ENCODE measurements at places on chromosomes 6 and 20.
A peak's percentile ranks its signal among the peaks of the same experiment; 100 is the strongest.

GRCh38 chr6:82365016-82365795 lies 1.6 kb downstream of the TPBG start:
- DNase-seq = no peak

DNA sequence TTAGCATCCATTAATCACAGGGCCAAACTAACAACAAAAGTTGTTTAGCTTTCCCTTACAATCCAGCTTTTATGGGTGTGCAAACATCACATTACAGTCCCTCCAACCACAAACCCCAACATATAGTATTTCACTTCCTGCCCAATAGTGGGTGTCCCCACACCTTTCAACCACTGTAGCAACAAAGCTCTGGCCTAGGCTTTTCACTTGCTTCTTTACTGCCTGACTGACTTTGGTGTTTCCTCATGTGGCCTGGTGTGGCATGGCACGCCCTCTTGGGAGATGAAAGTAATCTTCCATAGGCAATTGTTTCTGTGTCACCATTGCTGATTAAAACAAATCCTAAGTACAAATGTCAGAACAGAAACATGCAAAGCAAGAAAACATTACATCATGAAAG lies 46.3 kb downstream of the MCM8 start:
- DNase-seq = no peak

- DNase-seq = no peak
Observed at GRCh38 chr6:29694637-29695036, 13.7 kb upstream of the ZFP57 start.

- DNase-seq = peak; percentile 66
Observed at GRCh38 chr20:63520934-63521601, 503 bp downstream of the PPDPF start.

- DNase-seq = no peak
Observed at GRCh38 chr6:108875161-108875555, 26.9 kb downstream of the ARMC2 start.

DNA sequence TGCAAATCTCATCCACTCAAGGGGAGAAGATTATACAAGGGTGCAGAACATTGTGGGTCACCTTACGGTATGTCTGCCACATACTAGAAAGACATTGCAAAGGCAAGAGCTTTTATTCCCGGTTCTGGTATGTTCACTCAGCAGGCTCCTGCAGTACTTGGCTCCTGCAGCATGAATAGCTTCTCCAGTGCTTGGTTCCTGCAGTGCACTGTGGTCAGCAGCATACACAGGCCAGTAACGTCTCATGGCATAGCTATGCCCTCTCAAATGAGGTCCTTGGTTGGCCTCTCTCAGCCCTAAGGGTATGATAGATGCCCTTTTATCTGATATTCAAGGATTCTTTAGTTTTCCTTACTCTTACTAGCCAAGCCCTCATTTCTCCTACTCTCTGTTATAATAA lies 12.6 kb downstream of the TCP11 start:
- DNase-seq = no peak

DNA sequence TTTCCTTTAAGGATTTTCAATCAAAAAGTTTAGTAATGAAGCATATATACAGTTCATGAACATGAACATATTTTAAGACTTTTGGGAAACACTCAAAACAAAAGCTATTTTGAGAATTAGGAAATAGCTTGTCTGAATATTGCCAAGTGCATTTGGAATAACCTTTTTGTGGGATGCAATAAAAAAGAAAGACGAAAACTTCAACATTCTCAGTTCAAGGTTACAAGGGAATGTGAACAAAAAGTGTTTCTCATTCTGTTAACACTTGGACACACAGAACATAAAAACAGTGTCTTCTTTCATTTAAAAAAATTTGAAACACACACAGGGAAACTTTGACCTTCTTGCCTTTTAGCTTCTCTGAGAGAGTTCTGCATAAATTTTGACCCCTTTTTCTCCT lies 72.7 kb upstream of the TCF21 start:
- no peak for DNase-seq

GRCh38 chr6:168210239-168211105 lies 109.1 kb downstream of the DACT2 start:
- DNase-seq = no peak

DNA sequence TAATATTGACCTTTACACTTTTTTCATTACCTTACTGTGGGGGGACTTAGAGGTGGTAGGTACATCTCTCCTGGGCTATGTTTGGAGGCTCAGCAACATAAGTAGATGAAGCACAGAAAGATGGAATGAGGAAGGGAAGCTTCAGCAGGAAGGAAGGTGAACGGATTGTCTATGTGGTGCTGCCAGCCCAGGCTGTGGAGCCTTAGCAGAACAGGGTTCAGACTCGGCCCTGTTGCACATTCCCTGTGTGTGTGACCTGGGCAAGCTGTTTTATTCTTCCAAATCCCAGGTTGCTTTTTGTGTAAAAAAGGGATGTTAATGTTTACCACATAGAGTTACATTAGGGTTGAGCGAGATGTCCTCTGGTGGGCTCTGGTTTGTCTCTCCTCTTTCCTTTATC lies 41.2 kb downstream of the ANKS1A start:
- DNase-seq = no peak

DNA sequence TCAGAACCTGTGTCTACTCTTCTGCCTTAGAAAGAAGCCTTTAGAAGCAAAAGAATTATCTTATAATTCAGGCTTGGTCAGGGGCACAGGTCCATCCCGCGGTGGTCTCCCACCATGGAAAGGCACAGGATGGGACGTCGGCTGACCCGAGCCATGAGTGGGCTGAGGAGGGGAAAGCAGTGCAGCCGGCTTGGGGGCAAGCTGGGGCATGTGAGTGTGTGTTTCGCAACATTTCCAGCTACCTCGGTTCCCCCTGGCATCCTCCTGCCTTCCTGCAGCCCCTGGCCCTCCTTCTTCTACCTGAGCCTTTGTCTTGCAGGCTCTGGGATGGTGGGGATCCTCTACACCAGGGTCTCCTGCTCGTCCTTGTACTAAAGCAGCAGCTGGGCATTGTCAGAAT lies 29.1 kb upstream of the FOXC1 start:
- DNase-seq = no peak

DNA sequence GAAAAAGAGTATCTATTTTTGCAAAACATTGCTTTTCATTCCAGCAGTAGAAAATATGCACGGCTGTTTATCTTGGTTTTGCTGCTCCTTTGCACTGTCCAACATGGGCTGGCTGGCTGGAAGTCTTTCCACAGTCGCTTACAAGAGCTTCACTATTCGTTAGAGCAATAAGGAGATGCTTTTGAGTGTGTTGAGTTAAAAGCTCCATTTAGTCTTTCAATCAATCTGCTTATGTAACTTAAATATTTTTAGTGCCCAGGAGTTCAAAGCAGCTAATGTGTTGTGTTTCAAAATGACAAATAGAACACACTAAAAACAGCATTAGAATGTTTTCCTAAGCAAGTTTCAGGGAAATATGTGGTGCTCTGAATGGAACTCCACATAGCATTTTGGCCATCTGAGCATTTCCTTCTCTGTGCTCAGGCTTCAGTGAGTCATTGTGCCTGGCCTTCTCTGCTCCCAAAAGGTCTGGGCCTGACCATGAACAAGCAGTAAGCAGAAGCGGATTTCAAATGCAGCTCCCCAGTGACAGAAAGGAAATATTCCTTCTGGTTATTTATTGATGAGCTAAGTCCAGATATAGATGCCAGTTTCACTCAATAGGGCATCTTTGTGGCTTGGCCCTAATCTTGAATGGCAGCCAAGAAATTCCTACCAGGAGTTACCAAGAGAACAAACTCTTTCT lies 580.3 kb downstream of the TENT5A start:
- no peak for DNase-seq

- DNase-seq = no peak
Observed at GRCh38 chr6:10682355-10682988, 11.9 kb downstream of the C6orf52 start.
